ENCODE measurements at places on chromosomes 4 and X.

DNA sequence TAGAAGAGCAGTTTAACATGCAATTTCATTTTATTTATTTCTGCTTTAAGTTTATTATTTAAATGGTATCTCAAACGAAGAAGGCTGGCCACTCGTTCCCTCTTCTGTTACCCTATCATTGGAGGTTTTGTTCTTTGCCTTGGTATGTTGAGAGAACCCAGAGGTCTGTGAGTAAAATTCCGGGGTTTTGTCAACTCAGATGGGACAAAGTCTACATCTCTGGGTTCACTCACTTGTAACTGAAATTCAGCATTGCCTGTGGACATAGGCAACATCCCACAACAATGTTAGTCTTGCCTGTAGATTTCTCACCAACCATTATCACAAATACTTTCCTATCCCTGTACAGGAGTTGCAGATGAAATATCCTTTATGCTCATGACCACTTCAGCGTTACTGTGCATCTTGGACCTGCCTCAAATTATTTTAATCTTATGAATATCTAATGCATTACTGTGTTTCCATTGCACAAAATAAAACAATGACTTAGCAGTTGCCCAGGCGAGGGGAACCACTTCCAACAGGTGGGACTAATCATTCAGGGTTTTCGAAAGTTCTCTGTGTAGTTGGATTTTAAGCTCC, 33.5 kb upstream of the CD99 start:
- no peak for DNase-seq

GRCh38 chr4:119139311-119139710, 3.7 kb downstream of the MYOZ2 start:
- DNase-seq: no peak

GRCh38 chrX:46549914-46550313, 4.7 kb upstream of the ZNF674 start:
- no peak for DNase-seq

DNA sequence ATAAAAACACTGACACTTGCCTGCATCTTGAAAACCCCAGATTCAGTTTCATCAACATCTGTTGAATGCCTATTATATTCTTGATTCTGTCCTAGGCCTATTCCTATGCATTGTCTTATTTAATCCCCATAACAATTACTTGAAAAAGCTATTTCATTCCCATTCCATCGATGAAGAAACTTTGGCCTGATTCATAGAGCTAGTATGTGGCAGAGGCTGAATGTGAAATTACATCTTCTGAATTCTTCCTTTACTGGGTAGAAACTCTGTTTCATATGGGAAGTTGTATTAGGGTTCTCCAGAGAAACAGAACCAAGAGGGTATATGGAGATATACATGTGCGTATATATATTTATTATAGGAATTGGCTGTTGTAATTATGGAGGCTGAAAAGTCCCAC, 35.0 kb upstream of the SLC4A4 start:
- no peak for DNase-seq

- DNase-seq: no peak
Observed at GRCh38 chrX:113920661-113921060, 663.2 kb upstream of the HTR2C start.

- no peak for DNase-seq
Observed at GRCh38 chrX:110172215-110172614, 145.7 kb downstream of the AMMECR1 start.

DNA sequence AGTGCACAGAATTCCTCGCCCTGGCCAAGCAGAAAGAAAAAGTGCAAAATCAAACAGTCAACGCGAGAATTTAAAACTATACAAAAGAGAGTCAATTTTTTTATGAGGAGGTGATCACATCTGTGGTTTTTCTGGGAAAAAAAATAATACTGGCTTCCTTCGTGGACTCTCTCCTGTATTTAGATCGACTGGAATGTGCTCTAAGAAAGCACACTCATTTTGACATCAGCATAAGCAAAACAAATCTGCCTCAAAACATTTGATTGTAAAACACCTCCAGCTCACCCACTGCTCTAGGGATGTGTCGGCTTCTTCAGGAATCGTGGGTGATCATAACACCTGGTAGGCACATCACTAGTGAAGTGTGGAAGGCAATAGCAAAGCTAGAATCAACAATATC, 417.4 kb upstream of the FAT1 start:
- no peak for DNase-seq

- DNase-seq: no peak
Observed at GRCh38 chr4:76430519-76431388, 4.3 kb upstream of the SHROOM3 start.

DNA sequence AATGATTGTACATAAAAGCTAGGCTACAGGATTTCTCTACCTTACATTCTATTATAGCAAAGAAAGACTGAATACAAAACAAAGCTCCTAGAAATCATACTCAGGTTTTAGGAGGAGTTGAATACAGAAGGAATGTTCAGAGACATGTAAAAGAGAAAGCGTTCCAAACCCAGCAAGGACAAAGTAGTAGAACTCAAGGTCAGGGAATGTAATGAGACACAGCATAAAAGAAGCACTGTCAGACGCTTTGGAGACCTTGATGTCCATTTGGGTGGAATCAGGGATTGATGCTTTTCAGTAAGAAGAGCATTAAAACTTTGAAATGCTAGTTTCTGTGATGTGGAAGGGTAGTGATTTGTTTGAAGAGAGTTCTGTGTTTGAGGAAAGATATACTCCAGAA, 303.6 kb downstream of the PCDH7 start:
- no peak for DNase-seq

DNA sequence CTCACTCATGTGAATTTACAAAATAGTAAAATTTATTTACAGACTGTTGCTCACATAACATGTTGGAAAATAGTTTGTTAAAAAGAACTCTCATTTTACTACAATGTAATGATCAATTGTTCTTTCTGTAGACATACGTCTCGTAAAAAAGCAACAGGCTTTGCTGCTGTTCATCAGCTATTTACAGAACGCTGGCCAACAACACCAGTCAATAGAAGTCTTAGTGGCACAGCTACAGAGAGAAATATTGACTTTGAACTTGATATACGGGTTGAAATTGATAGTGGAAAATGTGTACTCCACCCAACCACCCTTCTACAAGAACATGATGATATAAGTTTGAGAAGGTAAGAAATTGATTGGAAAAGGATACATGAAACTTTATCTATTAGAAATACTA, 47.6 kb upstream of the ADAD1 start:
- DNase-seq: no peak

DNA sequence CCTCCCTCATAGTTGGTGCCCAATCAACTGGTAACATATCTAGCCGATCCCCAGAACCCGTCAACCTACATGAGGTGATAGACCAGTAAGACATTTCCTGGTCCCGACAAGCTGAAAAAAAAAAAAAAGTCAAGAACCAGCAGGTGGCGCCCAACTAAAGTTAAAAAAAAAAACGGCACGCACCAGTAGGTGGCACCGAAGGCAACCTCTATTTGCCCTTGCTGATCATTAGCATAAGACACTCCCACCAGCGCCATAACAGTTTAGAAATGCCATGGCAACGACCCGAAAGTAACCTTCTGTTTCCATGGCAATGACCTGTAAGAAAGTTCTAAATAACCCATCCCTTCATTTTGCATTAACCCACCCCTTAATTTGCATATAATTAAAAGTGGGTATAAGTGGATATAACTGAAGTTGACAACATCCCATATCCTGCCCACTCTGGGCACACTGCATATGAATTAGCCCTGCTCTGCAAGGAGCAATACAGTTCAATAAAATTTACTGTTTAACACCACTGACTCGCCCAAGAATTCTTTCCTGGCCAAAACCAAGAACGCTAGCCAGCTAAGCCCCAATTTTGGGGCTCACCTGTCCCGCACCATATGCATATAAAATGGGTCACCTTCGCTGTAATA, 83.9 kb upstream of the SPANXB1 start:
- peak; percentile 37 for DNase-seq

DNA sequence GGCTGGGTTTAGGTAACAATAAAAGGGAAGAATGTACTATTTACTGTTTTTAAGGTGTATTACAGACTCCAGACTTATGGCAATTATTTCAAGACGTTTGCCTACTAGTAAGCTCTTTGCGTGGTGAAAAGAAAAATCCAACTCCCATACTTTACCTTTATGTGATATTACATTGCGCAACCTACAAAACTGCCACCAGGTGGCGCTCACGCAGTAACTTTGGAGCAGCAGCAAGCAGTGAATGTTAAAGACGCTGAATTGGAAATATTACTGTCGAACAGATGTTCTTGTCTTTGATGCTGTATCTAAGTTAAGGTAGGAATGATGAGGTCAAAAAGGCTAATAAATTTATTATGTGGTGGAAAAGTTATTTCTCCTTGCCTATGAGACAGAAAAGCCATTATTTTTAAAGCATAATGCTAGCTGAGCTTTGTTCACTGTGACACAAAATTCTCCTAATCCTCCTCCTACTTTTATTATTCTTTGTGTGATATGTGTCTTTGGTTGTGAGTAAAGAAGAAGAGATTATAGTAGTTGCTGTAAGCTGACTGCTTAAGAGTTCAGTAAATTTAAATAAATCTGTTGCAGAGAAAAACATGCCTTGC, 1099.8 kb upstream of the TENM3 start:
- DNase-seq: peak; percentile 85

DNA sequence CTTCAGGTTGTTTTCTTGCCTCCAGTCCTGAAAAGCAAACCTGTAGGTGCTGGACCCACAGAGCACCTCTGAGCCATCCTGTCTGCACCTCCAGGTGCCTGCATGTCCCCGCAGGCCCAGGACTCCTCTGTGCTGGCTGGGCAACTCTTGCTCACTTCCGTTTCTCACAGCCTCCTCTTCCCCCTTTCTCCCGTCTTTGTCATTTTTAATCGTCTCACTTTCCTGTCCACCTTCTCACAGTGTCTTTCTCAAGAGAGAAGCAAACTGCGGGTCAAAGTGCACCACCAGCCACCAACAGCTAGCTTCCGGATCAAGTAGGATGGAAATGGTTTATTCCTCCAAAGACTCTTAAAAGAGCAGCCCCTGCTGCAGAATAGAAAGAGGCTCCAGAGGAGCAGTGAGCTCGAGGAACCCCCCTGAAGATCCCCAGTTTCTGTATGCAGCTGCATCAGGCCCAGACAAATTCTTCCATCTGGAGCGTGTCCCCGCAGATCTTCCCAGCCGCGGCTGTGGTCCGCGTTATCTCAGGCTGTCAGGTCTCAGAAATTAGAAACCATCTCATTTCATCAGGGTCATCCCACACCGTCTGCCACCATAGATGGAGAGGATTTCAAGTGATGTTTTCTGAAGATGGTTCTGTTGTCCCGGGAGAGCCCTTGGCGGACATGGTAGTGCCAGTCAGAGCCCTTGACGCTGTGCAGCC, 87.7 kb downstream of the FHDC1 start:
- no peak for DNase-seq

Measured in right forelimb (tissue), 1 donor.